ENCODE measurements at places on chromosomes 1 and 21.

DNA sequence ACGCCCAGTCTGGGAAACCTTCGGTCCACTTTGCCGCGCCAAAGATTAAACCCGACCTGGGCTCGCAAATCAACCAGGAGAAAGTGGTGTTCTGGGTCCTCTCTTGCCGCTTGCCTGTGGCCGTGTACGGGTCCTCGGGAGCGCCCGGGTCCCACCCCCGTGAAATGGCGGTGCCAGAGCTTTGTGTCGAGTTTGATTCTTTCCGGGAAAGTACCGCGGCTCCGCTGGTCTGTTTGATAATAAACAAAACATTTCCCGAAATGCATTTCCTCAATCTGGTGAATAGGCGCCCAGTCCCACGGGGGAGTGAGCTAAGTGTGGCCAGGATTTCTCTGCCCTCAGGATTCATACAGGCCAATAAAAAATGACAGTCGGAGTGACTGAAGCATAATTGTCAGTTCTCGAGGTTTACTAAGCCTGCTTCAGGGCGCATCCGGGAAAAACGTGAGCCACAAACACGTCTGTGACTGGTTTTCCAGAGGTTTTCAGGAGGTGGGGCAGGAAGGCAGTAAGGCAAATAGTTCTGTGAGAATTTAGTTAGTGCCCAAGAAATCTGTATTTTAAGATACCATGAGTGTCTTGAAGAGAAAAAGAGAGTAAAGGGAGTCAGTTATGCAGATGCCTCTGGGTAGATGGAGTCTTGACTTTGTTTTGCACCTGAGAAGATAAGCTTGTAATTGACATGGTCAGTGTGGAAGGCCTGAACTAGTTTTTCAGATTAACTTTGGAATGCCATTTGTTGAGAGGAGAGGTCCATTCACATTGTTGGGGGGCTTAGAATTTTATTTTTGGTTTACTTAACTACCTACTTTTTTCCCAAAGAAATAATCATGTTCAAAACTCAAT lies 675 bp downstream of the IFNAR1 start:
- peak; percentile 61 for DNase-seq

DNA sequence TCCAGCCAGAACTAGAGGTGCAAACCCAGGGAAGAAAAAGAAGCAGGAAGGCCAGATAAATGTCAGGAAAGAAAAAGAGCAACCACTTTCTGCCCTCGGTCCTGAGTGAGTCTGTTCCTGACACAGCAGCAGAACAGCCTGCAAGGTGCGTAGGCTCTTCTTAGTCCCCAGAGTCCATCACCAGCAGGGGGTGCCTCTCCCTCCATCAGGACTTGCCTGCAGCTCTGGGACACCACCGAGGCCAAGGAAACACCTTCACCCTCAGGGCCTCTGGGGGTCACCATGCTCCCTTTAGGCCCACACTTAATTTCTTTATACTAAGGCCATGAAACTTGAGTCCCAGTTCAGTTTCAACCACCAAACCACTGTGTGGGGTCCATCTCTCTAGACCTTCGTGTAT lies 43.7 kb upstream of the NFASC start:
- DNase-seq, result no peak

DNA sequence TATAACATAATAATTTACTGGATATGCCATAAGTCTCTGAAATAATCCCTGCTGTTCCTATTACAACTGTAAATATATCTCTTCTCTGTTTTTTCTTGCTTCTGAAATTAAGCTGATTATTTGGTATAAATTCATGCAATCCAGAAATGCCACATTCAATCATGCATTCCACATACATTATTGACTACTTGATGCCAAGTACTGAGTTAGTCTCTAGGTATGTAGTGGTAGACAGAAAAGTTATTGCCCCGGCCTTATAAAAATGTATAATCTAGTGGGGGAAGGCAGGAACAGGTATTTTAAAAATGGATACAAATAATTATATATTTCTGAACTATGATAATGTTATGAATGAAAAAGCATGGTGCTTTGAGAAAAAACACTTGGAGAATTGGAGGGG lies 338.6 kb upstream of the SNX7 start:
- no peak for DNase-seq

GRCh38 chr1:6523566-6523965 lies 30.7 kb downstream of the NOL9 start:
- DNase-seq, result no peak

DNA sequence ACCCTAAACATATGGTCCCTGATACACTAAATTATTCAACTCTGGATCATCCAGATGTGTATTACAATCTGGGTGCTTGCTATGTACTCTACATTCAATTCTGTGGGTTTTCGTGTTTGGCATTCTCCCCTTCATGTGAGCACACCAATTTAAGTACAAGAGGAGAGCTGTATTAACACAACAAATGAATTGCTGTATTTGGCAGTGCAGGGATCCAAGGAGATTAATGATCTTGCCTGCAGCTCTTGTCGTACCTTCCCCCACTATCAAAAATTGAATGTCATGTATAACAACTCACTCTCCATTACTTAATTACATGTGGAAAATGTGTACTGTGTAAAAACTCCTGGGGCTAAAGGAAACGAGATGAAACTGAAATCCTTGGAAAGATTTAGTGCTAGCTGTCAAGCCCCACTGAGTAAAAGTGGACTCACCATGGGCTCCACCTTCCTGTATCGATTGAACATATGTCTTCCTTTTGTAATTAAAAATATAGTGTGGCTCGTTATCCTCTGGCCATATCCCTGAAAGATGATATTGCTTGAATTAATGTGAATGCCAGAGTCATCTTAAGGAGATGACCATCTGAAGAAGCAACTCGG lies 172.2 kb upstream of the L1TD1 start:
- DNase-seq, result no peak

GRCh38 chr1:14180738-14181137 lies 417.7 kb upstream of the KAZN start:
- no peak for DNase-seq

GRCh38 chr1:228378873-228379460 lies 27.7 kb downstream of the TRIM11 start:
- DNase-seq, result no peak

- no peak for DNase-seq
These were observed 299.1 kb downstream of the HHAT start for GRCh38 chr1:210627755-210628154.

DNA sequence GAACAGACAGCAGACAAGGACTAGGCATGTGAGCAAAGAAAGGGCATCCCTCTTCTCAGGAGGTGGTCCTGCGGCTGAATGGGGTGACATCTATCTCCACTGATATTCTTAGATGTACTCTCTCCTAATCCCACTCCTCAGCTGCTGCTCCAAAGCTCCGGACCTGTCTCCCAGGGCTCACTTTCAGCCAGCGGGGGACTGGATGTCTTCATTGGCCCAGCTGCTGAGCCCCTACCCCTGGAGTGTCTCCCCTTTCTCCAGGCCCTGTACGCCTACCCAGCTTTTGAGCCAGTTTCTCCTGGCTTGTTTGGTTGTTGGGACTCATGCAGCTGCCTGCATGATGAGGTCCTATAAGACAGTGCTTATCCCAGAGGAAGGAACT lies 28.8 kb upstream of the CSF1 start:
- DNase-seq, result no peak

- no peak for DNase-seq
These were observed 69.5 kb downstream of the EDEM3 start for GRCh38 chr1:184685116-184685515.

- DNase-seq, result no peak
These were observed 19.1 kb downstream of the MRPL37 start for GRCh38 chr1:54218883-54219687.

DNA sequence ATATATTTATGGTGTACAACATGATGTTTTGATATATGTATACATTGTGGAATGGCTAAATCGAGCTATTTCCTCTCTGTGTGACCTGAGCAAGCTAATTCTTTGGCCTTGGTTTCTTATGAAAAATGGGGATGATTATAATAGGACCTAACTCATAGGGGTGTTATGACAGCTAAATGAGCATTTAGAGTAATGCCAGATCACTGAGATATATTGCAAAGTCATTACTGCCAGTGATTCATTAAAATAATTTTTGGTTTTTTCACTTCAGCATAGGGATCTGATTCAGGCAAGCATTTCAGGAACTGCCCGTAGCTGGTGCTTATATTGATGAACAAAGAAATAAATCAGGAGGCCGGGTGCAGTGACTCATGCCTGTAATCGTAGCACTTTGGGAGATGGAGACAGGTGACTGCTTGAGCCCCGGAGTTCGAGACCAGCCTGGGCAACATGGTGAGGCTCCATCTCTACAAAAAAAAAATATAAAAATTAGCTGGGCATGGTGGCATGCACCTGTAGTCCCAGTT lies 30.7 kb downstream of the DAB1 start:
- no peak for DNase-seq

DNA sequence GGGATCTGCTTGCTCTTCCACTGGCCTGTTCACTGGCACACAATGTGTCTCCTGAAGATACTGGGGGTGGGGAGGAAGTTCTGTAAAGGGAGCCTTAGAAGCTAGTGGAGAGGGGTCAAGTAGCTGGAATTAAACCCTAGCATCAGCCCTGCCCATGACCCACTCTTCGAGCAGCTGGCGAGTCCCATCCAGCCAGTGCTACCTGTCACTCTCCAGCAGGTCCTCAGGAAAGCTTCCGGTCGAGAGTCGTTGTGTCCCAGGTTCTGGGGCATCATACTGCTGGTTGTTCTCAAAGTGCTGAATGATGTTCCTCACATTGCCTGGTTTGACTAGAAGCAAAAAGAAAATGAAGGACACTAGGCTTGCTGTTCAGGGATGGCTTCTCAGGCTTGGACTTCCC lies 30.9 kb downstream of the LRRC71 start:
- no peak for DNase-seq

- no peak for DNase-seq
These were observed 54.0 kb upstream of the CNN3 start for GRCh38 chr1:94980582-94981574.

GRCh38 chr1:41462680-41463004 lies 21.8 kb downstream of the EDN2 start:
- no peak for DNase-seq

Measured in activated CD4-positive, alpha-beta T cell treated with anti-CD3 and anti-CD28 coated beads, Interleukin-2, amount 50 U/mL, for 4 hours (primary cell).